Activated CD8-positive, alpha-beta memory T cell treated with anti-CD3 and anti-CD28 coated beads for 24 hours (primary cell): ENCODE measurements at places on chromosomes 1 and 21.
A peak's percentile ranks its signal among the peaks of the same experiment; 100 is the strongest.

DNA sequence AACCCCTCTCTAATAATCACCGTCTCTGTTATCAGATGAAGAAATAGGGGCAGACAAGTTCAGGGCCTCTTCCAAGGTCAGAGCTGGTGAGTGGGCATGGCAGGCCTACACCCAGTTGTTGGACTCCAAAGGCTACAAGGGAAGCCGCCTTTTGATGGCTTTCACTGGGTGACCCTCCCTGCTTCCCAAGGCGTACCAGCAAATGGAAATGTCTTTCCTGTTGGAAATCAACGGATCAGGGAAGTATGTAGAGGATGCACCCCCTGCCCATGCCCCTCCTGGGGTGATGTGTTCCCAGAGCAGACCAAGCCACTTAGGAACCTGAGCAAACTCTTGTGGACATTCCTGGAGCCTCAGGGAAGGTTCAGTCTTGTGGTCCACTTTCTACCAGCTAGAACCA, 47.4 kb downstream of the LGR6 start:
- no peak for DNase-seq

DNA sequence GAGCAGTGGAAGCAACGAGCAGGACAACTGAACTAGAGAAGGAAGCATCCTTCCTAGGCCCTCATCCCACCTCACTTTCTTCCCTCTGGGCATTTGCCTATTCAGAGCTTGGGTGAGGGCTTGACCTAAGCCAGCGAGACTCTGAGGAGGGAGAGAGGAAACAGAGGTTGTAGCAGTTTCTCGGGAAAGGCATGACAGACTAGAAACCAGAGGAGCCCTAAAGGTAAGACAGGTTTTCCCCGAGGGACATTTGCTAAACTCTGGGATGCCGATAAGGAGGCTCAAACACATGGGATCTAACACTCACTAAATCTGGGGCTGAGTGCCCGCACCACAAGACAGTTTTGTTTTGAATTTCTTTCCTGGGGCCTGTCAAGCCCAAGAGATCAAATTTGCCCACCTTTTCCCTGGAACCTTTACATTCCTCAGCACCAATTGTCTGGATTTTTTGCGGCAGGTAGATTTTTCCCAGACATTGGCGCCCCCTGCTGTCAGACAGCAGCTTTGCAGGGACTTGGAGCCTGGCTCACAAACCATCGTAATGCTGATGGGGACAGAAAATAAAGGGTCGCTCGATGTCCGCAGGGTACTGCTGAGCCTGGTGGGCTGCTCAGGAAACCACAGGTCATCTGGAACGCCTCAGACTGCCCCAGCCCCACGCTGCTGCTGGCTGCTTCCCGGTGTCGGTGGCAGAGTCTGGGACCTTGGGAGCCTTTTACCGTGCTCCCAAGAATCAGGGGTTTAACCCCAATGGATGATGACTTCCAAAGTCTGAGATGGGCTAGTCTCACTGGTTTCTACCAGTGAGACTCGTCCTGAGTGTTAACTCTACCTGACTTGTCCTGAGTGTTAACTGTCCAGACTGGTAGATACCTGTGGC, 23.4 kb upstream of the TSPAN2 start:
- peak; percentile 86 for DNase-seq

- peak; percentile 95 for DNase-seq
These were observed 767 bp upstream of the IRF2BP2 start for GRCh38 chr1:234610666-234611224.

GRCh38 chr21:41429925-41430491, 4.0 kb downstream of the MX1 start:
- peak; percentile 49 for DNase-seq

DNA sequence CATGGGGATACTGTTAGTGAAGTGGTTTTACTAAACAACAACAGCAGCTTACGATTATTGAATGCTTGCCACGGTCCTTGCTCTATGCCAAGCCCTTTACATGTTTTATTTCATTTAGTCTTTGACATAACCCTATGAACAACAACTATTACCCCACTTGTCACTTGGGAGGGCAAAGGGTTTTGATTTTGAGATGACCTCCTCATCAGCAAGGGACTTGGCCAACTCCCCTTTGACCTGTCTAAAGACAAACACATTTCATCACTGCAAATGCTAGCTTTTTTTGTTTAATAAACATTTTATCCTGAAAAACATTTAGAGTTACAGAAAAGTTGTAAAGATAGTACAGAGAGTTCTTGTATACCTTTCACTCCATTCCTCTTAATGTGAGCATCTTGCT, 152.5 kb upstream of the WNT4 start:
- DNase-seq, result no peak

GRCh38 chr21:35933466-35933865, 126.9 kb downstream of the SETD4 start:
- DNase-seq, result no peak

DNA sequence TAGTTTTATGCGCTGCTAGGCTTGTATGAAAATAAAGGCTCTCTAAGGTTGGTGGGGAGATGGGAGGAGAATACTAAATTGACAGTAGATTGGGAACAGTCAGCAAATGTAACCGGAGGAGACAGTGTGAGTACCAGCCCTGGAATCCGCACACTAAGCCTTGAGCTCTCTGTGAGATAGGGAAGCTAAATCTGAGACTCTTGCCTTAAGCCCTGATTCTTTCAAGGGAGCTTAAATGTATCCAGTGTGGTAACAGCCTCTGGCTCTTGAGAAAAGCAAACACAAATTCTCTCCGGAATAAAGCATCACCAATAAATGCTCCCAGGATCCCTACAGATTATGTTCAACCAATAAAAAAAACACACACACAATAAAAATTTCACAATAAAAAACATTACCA, 33.0 kb upstream of the PDPN start:
- DNase-seq, result no peak

- DNase-seq, result no peak
These were observed 8.0 kb upstream of the HSD11B1 start for GRCh38 chr1:209696673-209697072.
